Activated naive CD8-positive, alpha-beta T cell treated with anti-CD3 and anti-CD28 coated beads for 36 hours (primary cell): ENCODE measurements at places on chromosomes 16 and 17.
A peak's percentile ranks its signal among the peaks of the same experiment; 100 is the strongest.

- H3K27me3 ChIP-seq: no peaks in the 10 kb centered on the region
- H3K4me1 ChIP-seq: no peaks in the 10 kb centered on the region
- no peak overlapping the region for H3K4me3 ChIP-seq
- no peak for DNase-seq
- H3K27ac ChIP-seq: no peak overlapping the region
- H3K36me3 ChIP-seq: peaks cover 7% of the 10 kb centered on the region
Observed at GRCh38 chr16:88066234-88066633, 115.0 kb downstream of the BANP start.

DNA sequence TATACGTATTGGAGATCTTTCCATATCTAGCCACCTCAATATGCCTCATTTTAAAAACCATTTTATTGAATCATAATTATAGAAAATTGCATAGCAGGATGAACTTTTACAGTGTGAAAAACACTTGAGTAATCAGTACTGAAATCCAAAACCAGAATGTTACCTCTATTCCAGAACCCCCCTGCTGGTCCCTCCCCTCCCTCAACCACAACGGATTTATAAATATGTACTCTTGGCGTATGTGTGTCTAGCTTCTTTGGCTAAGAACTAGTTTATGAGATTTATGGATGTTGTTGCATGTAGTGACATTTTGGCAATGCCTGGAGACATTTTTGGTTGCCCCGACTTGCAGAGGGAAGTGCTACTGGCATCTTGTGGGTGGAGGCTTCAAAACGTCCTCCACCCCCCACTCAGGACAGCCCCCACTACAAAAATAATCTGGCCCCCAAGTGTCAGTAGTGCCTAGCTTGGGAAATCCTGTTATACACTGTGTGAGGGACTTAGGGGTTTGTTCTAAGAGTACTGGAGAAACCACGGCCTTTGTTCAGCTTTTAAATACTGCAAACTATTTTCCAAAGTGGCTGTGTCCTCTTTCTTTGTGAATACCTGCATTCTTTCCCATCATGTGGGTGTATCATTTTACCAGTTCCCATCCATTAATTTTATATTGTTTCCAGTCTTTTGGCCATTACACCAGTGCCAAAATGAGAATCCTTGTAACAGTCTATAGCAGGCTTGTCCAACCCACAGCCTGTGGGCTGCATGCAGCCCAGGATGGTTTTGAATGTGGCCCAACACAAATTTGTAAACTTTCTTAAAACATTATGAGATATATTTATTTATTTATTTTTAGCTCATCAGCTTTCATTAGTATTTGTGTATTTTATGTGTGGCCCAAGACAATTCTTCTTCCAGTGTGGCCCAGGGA, 23.7 kb downstream of the ITPRIPL2 start:
- DNase-seq: no peak
- H3K27me3 ChIP-seq: peaks cover 19% of the 10 kb centered on the region
- H3K27ac ChIP-seq: no peak overlapping the region
- H3K4me1 ChIP-seq: no peaks in the 10 kb centered on the region

- no peak for DNase-seq
- H3K27ac ChIP-seq: no peak overlapping the region
- H3K4me3 ChIP-seq: no peak overlapping the region
- H3K36me3 ChIP-seq: peaks cover 5% of the 10 kb centered on the region
- no peaks in the 10 kb centered on the region for H3K27me3 ChIP-seq
Observed at GRCh38 chr17:73588891-73589290, 55.4 kb downstream of the SDK2 start.

GRCh38 chr17:1227917-1228780, 42.1 kb upstream of the BHLHA9 start:
- peaks cover 57% of the 10 kb centered on the region for H3K27me3 ChIP-seq
- peaks cover 13% of the 10 kb centered on the region for H3K4me1 ChIP-seq
- peak; percentile 14 for DNase-seq
- no peak overlapping the region for H3K27ac ChIP-seq

DNA sequence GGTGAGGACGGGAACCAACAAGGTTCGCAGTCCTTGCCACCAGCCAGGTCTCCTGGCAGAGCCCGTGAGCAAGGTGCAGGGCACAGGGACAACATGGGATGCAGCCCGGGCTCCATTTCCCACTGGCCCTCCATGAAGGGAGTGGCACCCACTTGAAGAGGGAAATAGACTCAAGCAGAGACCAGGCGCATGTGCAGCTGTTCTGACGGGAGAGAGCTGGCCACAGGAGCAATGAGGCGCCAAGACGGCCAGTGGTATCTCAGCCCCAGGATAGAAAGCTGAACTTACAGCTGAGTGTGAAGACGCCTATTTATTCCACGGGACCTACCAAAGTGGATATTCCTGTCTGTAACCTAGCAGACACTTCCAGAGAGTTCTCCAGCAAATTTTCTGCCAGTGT, 8.2 kb upstream of the FOXJ1 start:
- peaks cover 66% of the 10 kb centered on the region for H3K4me1 ChIP-seq
- no peak overlapping the region for H3K4me3 ChIP-seq
- DNase-seq: no peak
